ENCODE measurements at places on chromosomes 3 and 15.
A peak's percentile ranks its signal among the peaks of the same experiment; 100 is the strongest.

GRCh38 chr3:159252772-159253384 lies 451.0 kb downstream of the MFSD1 start:
- no peak for DNase-seq

DNA sequence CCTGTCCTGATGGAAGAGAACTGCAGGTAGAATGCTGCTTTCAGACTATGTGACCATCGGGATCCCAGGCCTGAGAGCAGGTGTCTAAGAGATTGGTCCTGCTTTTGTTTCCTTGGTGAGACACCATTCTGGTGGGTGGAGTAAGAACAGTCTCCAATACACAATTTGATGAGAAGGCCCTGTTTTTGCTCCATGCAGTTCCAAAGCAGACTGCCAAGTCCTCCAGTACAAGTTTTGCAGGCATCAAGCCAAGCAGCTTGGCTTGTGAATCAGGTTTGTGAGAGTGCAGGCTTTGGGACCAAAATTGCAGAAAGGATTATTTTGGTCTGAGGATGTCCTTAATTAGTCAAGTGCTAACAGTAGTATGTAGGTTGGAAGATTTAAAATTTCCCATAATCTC lies 381.6 kb downstream of the FOXP1 start:
- no peak for DNase-seq

GRCh38 chr3:101926594-101927105 lies 77.3 kb downstream of the NFKBIZ start:
- DNase-seq: no peak

GRCh38 chr15:40830884-40831283 lies 2.4 kb upstream of the PPP1R14D start:
- no peak for DNase-seq

DNA sequence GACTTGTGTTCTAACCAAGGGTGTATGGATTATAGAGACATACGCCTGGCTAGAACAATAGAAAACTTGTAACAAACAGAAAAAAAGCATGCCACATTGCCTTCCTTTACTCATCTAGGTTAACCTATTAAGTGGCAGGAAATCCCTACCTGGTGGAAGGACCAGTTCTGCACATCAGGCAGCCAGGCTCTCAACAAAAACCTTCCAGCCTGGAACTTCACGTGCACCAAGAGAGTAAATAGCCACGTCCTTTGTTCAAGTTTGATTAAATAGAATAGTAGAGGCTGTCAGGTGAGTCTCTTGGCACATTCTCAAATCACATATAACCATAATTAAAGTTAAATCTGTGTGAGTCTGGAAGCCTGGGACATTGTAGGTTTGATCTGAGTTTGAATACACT lies 85.0 kb upstream of the DPH6 start:
- DNase-seq: no peak

DNA sequence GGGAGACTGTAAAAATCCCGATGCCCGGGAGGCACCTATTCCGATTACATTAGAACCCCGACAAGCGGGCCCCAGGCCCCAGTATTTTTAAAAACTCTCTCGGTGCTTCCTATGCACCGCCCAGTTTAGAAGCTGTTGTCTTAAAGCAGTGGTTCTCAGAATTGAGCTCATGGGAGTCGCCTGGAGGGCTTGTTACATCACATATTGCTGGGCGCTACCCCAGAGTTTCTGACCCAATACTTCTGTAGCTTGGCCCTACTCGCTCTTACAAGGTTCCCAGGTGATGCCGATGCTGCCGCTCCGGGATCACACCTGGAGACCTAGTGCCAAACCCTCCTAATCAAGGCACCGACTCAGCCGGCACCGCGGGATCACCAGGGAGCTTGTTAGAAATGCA lies 35.2 kb downstream of the CPN2 start:
- no peak for DNase-seq

DNA sequence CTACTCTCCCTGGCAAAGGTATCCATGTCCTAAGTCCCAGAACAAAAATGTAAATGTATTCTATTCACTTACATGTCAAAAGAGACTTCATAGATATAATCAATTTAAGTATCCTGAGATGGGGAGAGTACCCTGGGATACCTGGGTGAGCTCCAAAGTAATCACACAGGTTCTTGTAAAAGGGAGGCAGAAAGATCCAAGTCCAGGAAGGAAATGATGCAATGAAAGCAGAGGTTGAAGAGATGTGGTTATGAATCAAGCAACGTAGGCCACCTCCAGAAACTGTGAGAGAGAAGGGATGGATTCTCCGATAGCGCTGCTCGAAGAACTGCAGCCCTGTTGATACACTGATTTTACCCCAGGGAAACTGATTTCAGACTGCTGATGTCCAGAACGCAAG lies 93.9 kb upstream of the VGLL3 start:
- DNase-seq: no peak

DNA sequence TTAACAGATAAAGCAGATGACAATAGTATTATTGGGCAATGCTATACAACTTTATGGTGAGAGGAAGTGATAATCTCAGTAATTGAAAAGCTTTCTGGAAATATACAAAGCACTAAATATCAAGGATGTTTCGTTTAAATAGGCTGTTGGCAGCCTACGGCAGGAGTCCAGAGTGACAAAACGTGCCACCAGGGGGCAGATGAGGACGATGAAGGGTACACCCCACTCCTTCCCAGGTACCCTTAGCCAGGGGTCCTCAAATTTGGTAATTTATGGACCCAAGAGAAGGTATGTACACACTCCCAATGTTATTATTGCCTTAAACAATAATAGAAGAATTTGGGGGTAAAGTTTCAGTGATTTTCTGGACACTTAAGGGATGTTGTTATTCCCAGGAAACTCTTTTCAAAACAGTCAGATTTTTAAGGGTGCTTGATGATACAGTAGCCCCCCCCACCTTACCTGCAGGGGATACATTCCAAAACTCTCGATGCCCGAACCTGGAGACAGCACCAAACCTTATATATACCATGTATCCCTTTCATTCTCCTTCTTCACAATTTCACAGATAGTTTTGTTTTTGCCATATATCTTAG lies 1.4 kb upstream of the MAGEL2 start:
- DNase-seq: no peak

GRCh38 chr3:17235310-17235709 lies 350.6 kb downstream of the PLCL2 start:
- no peak for DNase-seq

DNA sequence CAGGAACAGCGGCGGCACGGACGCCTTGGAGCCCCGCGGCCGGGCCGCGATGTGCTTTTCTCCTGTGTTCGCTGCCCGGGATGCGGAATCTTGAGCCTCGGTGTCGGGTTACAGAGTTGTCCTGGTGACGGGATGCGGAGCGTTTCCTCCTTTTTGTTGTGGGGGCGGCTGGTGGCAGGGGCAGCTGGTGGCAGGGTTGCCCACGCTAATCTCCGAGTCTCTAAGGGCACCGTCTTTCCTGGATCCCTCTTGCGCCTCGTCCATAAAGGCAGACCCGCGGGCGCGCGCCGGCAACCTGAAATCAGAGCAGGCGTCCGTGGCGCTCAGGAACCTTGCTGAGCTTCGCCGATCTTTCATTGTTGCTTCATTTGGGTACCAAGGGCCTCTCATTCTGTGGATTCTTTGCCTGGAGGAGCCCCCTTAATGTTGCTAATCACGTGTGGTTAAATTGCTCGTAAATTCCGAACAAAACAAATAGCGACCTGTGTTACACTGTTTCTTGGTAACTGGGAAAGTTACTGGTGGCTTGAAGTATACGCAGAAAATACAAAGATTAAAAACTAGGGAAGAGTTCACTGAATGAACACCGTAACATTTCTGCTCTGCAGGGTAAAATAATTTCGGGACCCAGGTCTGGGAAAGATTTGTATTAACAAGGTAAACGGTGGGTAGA lies 844 bp upstream of the PFN2 start:
- DNase-seq: peak; percentile 83

GRCh38 chr3:112635674-112636073 lies 5.3 kb downstream of the CCDC80 start:
- no peak for DNase-seq

- DNase-seq: no peak
Observed at GRCh38 chr3:130748981-130749380, 2.4 kb upstream of the PIK3R4 start.

DNA sequence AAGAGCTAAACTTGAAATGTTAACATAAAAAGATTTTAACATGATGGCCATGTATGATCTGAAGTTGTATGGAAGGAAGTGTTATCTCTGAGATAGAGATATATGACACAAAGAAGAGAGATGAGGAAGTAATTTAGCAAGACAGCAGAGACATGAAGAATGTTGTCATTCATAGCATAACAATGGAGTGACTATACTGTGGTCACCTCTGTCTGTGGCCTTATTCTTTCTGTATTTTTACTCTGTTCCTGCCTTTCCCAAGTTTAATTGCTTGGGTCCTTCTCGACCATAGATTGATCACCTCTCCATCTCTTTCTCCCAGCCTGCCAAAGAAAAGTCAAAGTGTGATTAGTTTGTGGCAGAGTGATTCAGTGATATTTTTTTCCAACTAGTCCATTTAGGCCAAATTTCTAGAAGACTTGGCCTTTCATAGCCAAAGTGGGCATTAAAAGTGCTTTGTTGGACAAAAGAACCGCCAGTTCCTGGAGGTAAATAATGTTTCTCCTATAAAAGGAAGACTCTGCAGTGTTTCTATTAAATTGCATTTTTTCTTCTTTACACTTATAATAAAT lies 711.9 kb downstream of the CADM2 start:
- DNase-seq: no peak

- DNase-seq: no peak
Observed at GRCh38 chr3:17204049-17204650, 319.4 kb downstream of the PLCL2 start.

- DNase-seq: no peak
Observed at GRCh38 chr15:59364248-59364647, 8.4 kb downstream of the MYO1E start.

DNA sequence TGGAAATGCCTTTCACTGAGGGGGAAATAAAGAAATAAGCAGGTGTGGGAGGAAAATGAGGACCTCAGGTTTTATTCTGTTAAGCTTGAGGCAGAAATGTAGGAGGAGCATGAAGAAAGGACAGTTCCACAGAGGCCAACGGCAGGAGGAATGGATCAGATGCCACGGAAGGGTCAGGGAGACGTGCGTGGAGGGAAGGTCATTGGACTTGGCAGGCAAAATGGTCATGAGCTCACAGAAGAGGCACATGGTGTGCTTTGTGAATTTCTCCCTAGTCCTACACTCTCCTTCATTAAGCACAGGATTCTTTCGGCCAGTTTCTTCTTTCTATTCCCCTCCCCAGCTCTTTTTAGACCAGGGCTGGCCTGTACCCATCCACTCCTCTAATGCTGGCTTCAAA lies 32.5 kb upstream of the THSD4 start:
- DNase-seq: no peak

DNA sequence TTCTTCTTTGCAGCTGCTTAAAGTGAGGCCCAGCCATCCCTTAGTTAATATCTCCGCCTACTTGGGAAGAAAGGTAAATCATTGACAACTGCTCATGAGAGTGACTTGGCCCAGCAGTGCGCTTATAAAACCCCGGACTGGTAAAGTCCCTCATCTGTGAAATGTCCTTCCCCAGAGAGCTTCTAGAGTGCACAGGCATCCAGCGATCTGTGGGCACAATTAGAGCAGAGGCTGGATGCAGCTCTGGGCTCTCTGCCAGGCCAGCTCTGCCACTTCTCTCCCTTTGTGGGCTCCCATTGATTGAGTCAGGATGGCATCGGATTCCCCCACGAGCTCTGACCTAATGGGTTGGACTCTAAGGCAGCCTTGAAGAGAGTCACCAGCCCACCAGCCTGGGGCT lies 219.0 kb upstream of the LINGO1 start:
- no peak for DNase-seq

DNA sequence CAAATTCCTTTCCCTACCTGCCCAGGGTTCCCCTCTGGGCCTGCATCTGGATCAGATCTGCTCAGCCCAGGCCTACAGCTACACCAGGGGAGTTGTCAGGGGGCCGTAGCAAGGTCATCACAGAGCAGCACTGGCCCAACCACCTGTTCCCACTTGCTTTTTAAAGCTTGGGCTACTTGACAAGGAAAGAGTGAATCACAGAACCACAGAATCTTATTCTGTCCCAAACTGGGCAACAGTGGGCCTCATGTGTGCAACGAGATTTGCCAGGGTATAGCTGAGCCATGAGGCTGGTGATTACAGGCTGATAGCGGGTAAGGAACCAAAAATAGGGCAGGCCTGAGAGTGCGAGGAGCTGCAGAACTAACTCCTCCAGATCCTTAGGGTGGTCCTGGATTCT lies 66.7 kb downstream of the MYLK start:
- no peak for DNase-seq

GRCh38 chr3:53550005-53550620 lies 55.7 kb downstream of the CACNA1D start:
- no peak for DNase-seq

GRCh38 chr3:3664935-3665334 lies 134.3 kb upstream of the LRRN1 start:
- no peak for DNase-seq

- DNase-seq: no peak
Observed at GRCh38 chr3:71045212-71045916, 538.2 kb downstream of the FOXP1 start.
